Kidney glomerular epithelial cell (primary cell): ENCODE measurements at places on chromosomes 1 and 21.

DNA sequence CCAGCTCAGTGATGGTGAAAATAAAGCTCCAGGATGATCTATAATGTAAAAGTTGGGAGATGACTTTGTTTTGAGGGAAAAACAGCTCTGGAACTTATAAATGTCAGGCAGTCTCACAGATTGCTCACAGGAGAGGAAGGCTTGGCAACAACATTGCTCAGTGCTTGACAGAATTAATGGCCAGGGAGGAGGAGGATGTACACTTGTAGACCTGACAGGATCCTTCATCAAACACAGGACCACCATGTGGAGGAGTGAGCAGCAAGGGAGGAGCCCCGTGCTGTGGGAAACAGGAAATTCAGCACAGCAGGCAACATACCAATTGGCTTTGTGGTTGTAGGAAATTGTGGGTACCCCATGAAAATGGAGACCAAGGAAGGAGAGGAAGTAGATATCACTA, 291.8 kb upstream of the CAMK1G start:
- no peak for DNase-seq

DNA sequence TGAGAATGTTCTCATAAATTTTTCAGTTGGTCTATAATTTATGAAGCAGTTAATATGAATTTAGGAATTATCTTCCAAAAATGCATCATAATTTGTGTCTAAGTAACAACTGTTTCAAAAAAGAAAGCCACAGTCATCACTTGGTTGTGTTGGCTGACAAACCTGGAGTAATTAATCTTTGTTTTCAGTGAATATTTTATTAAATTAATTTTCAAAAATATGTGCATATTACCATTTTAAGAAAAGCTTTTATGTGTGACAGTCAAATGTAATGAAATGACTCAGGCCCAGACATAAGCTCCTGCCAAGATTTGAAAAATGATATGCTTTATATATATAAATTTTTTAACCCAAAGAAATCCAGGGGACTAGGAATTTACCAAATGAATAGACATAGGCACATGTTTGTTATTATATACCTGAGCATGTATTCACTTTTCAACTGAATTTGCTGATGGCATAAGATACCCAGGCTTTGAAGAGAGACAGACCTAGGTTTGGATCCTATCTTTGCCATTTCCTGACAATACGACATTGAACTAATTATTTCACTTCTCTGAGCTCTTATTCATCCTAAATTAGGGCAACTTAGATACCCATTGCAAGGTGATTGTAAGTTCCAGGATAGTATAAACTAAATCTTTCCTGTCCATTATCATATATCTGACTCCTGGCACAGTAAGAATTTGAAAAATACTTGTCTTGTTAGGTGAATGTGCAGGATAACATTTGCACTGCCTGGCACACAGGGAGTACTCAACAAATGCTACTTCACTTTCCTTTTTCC, 729.5 kb upstream of the ADGRL2 start:
- DNase-seq = no peak

GRCh38 chr1:16405441-16405840, 31.8 kb downstream of the SPATA21 start:
- no peak for DNase-seq

- no peak for DNase-seq
Observed at GRCh38 chr1:29120947-29121485, 2.7 kb downstream of the TMEM200B start.

- DNase-seq = no peak
Observed at GRCh38 chr1:30905916-30906620, 2.5 kb downstream of the SDC3 start.

GRCh38 chr21:31898933-31899630, 26.3 kb downstream of the HUNK start:
- DNase-seq = no peak

GRCh38 chr1:200153277-200154055, 126.0 kb downstream of the NR5A2 start:
- DNase-seq = no peak

DNA sequence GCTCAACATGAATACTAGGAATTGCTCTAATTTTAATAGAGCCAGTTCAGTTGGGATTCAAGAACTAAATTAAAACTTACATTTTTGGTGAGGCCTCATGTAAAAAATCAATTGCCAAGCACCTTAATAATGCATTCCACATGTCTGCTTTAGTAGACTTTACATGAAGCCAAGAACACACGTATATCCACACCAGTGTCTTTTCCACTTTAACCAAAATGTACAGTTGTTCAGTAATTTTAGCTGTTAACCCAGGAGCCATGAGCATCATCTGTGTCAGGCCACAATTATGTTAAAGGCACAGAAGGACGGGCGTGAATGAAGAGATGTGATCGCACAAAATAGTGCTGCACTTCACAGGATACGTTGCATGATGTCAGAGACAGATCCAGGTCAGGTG, 136.7 kb downstream of the TLR5 start:
- DNase-seq = no peak

DNA sequence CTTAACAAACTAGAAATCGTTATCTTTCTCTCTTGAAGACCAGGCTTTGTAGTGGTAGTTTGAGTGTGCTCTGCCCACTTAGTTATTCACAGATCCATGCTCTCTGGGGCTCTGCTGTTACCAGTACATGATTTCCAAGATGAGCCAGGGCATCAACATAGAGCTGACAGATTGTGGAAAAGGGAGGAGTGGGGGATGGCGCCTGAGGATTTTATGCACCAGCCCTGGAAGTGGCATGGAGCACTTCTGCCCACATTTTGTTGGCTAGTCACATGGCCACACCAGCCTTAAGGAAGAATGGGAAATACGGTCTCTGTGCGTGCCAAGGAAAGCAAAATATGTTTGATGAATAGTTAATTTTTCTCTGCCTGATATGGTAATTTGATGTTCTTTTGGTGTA, 18.2 kb downstream of the TSNAX start:
- no peak for DNase-seq

DNA sequence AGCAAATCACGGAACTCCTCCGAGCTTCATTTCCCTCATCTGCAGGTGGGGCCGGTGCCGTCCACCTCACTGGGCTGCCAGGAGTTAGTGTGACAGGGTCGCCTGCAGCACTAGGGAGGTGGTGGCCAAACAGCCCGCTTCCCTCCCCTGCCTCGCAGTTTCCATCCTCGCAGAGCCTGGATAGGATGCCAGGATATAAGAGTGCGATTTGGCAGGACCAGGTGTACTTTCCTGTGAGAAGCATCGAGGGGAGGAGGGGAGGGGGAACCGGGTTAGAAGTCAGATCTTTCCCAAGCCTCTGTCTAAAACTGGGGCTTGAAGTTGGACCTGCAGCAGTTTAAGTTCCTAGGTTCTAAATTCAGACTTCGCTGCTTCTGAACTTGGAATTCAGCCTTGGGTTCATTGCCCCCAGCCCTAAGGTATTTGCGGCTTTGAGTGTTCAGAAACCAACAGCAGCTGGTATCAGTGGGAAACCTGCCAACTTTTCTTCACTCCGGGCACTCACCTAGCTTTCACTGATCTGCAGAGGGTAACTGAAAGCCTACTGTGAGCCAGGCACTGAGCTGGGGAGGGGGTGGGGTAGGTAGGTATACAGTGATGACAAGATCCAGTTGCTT, 1.7 kb upstream of the JUN start:
- DNase-seq = peak; percentile 79

GRCh38 chr1:60090655-60091054, 17.1 kb upstream of the C1orf87 start:
- DNase-seq = no peak

DNA sequence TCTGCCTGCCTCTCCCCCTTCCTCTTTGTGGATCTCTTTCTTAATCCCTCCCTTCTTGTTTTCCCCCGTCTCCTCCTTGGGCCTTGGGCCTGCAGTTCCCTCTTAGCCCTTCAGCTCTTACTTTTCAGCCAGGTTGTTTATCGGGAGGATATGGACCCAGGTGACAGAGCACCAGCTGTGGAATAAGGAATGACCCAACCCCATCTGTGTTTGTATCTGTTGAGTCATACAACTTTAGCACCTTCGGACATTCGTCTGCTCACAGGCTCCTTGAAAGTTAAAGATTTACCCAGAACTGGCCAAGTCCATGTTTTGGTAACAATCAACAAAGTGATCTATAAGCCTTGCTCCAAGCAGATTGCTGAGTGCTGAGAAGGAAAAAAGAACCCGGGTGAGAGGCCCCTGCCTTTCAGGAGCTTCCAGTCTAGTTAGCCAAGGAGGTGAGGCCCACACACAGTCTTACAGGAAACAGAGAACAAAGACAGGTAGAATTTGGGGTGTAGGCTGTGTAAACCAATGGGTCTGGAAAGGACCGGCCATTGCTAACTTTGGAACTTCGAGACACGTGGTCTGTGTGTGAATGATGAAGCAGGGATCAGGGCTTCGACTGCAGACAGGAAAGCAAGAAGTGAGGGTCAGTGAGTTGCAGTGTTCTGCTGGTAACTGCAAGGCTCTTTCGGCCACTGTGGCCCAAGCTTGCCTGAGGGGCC, 66.7 kb upstream of the F3 start:
- DNase-seq = peak; percentile 56

DNA sequence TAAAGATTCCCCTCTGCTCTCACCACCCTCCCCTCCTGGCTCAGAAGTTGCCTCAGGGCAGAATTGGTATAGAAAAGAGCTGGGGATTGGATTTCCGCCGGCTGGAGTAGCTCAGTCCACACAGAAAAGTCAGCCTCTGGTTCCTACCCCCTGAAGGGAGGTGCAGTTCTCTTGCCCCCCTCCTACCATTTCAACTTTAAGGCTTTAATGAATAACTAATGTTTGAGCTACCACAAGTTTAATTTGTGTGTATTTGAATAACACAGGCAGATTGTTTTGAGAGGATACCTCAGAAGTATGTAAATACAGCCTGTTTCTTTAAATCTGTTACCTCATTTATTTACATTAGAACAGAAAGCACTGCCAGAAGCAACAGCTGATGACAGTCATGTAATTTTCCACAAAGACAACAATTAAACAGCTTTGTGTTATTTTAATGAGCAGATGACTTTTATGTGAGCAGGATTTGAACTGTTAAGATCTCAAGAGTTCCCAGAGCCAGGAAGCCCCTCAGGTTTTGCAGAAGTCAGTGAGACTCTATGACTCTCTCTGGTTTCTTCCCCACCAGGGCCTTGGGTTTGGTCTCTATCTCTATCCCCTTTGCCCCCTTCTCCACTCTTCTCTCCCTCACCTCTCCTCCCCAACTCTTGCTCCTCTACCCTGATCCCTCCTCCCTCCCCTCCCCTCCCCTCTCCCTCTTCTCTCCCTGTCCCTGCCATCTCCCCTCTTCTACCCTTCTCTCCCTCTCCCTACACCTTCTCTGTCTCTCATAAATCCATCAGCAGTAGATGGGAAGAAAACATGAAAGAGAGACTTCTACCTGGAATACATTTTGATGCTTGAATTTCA, 26.3 kb downstream of the DUSP10 start:
- peak; percentile 71 for DNase-seq

GRCh38 chr21:28858424-28858823, 134.3 kb downstream of the LTN1 start:
- no peak for DNase-seq

- no peak for DNase-seq
Observed at GRCh38 chr1:54931275-54931840, 44.4 kb upstream of the DHCR24 start.

- no peak for DNase-seq
Observed at GRCh38 chr21:24205319-24205718, 1402.0 kb downstream of the MRPL39 start.

DNA sequence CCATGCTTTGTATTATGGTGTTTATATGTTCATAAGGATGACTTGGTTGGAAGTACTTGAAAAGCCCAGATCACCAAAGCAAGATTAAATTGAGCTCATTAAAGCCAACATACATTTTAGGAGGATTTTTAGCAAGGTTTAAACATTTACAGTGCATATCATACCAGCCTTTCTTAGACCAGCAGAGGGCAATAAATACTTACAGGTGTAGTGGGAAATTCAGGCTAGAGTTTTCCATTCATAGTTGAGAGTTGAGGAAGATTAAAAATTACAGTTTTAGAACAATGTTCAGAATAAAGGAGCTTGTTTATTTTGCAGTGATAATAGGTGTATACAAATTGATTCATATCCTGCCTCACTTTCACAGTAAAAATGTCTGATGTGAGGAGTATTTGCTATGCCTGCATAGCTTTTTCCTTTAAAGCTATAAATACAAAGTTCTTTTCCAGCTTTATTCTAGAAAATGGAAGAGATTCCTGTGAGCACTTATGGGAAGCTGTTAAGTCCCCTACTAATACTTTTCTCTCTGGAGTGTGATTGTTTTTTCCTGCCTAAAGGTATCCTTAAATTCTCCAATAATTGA, 35.3 kb downstream of the DTL start:
- peak; percentile 46 for DNase-seq

DNA sequence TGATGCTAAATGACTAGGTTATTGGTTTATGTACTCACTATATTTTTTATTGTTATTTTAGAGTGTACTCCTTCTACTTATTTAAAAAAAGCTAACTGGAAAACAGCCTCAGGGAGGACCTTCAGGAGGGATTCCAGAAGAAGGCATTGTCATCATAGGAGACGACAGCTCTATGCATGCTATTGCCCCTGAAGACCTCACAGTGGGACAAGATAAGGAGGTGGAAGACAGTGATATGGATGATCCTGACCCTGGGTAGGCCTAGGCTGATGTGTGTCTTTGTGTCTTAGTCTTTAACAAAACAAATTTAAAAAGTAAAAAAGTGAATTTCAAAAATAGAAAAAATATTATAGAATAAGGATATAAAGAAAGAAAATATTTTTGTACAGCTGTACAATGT, 155.7 kb upstream of the CD34 start:
- DNase-seq = no peak

DNA sequence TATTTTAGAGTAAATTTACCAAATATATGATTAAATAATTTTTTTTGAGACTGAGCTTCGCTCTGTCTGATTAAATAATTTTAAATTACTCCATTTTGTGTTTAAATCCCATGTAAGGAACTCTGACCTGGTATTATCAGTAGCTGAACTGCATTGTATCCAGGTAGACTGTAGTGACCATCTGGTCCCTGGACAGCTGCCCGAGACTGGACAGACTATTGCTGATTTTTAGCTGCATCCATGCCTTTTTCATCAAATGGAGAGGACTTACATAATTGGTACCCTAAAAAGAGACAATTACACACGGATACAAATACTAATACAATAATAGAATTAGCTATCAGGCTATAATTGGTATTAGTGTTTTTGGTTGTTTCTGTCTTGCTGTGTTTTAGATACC, 20.6 kb downstream of the OLFM3 start:
- DNase-seq = no peak

- no peak for DNase-seq
Observed at GRCh38 chr1:211548321-211549091, 30.5 kb downstream of the SLC30A1 start.

DNA sequence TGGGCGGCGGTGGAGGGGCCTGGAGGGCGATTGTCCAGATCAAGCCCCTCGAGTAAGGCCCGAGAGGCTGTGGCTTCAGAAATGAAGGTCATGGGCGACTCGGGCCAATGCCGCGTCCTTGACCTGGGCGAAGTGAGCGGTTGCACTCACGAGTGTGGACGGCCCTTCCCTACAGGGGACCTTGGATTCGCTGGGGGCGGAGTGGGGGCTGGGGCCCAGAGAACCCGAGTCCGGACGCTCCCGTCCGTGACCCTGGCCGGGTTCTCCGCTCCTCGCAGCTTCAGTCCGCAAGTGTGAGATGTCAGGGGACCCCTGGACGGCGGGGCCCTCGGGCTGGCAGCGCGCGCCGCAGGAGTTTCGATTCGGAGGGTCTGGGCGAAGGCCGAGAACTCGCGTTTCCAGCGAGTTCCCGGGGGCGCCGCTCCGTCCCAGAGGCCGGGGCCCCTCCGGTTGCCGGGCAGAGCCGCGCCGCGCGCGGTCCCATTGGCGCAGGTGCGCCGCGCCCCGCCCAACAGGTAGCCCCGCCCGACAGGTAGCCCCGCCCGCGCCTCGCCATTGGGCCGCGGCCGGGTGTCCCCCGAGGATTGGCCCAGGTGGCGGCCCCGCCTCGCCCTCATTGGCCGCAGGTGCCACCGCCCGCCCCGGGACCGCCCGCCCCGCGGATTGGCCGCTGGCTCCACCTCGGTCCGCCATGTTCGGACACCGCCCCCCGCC, at the start of gene PRKCZ:
Gene PRKCZ, plus strand, starts transcription at position 694 of the 714 bp plus-strand sequence. CDS start 220 bp downstream, outside the sequence.
- DNase-seq = peak; percentile 83
